ENCODE measurements at places on chromosomes 12 and 14.

DNA sequence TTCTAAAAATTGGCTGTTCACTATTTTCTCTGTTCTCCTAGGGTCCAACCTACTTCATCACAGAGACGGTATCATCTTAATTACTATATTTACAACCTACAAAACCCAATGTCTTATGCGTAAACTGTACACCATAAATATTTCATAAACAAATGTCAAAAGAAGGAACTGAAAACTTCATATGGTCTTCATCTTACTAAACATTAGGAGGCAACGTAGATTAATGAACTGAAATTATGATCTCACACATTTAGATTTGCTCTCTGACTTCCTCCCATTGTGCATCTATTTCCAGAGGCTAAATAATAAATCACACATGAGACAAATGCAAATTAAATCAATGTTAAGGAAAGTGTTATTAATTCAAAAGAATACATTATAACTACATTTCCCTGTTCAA lies 1850.6 kb upstream of the SEL1L start:
- no peak for DNase-seq

DNA sequence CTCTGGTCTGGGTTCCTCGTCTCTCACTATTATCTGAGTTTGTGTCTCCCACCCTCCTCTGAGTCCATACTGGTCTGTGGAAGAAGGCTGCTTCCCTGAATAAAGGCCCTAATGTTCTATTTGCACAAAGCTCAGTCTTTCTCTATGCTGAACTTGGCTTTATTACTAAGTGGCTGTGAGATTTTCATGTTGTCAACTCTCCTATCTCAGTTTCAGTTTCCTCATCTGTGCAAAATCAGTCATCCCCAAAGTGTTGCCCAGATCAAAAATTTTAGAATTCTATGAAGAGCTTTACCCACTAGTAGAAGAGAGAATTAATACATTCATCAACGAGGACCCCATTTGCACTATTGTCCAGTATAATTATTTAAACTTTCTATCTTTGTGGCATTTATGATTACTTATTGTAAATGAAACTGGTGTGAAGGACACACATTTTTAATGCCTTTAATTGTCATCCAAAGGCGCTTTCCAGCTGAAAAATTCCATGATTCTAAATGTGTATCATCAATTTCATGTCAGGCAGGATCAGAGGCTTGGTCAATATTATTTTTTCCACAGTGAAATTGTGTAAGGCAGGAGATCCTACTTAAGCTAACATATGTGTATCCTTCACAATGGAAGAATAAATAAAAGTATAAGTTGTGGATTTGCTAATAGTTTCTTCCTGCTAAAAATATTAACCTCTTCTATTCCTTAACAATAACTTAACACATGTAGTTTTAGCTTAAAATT lies 79.1 kb upstream of the EEA1 start:
- no peak for DNase-seq

DNA sequence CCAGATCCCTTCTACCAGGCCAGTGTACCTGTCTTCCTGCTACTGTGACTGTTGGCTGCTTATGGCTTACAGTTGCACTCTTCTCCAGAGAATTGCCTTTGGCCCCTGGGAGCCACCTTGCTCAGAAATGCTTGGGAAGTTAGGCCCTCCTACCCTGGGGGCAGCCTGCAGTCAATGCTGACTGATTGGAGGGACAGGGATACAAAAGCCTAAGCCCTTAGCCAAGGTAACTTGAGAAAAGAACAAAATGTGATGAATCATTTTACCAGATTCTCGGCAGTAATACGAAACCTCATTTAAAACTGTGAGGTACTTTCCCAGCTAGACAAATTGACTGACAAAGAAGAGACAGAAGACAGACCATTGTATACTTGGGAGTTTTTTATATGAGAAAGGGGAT lies 47.3 kb downstream of the PTCSC3 start:
- DNase-seq, result no peak

GRCh38 chr14:101862711-101863110 lies 101.2 kb downstream of the PPP2R5C start:
- DNase-seq, result no peak

GRCh38 chr14:44352201-44352600 lies 154.9 kb downstream of the FSCB start:
- DNase-seq, result no peak

DNA sequence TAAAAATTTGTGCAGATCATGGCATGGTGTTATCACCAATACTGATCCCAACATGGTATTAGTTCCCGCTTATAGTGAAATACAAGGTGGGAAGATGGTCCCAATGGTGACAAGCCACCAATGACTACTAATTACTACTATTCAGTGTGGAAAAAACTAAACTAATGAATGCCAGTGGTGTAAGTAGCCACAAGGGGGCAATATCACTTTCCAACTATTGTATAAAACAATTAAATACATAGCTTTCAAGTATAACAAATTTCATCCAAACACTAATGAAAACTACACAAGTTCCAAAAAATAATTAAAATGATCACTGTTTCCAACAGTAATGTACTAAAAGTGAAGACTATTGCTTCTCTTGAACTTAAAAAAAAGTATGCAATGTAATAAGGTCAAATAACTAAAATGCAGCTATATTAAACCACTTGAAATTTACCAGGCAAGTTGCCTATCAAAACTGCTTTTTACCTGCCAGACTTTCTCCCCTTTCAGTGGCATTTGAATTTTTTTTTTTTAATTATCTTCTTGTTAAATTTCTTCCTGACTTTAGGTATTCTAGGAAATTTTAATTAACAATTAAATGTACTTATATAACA lies 58.0 kb downstream of the PAPLN start:
- no peak for DNase-seq

GRCh38 chr12:124386059-124386458 lies 91.2 kb downstream of the RFLNA start:
- no peak for DNase-seq

DNA sequence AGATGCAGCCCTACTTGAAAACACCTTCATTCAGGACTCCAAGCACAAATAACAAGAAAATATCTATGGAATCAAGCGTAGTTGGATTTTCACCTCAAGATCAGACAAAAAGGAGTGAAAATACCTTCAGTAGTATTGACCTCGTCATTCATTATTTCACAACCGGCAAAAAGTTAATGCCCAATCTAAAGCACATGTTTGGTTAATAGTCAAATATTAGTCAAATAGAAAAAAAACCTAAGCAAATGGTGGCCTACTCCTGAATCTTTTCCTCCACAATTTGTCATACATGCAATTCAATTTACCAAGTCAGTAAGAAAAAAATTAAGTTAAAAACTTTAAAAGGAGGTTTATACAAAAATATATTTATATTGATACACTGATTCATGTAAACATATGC lies 50.0 kb downstream of the SLC38A4 start:
- DNase-seq, result no peak

DNA sequence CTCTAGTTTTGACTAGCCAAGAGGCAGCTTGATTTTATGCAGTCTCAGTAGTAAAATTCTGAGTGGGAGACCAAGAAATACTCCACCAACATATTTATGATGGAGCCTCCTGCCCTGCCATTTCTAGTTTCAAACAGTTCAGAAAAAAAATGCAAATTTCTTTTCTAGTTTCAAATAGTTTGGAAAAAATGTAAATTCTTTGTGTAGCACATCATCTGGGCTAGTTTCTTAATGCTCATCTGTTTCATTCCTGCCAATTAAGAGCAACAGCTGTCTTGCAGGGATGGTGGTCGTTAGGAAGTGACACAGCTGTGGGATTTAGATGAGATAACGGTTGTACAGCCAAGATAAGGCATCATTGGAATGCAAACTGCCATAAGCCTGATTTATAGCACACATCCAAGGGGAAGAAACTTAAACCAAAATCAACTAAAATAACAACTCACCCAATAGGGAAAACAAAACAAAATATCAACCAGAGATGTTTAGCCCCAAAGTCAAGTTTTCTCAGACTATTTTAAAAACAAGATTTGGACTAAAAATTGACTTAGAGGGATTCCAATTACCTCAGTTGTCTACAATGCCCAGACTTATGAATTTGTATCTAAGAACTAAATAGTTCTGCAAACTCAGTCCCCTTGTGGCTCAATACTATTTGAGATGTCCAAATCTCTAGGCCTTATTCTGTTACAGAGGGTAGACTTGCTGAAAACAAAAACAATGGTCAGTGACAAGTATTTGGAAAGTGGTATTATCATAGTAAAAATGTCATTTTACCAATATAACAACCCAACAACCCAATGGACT lies 291.3 kb upstream of the ATP2B1 start:
- no peak for DNase-seq

Measured in stimulated activated naive CD4-positive, alpha-beta T cell treated with Interleukin-2 at 50 U/mL for 16 hours (primary cell).